ENCODE measurements at places on chromosomes 4 and X.

GRCh38 chr4:82462415-82462831 is 32.0 kb downstream of the ENOPH1 start:
- peak; percentile 74 for DNase-seq

DNA sequence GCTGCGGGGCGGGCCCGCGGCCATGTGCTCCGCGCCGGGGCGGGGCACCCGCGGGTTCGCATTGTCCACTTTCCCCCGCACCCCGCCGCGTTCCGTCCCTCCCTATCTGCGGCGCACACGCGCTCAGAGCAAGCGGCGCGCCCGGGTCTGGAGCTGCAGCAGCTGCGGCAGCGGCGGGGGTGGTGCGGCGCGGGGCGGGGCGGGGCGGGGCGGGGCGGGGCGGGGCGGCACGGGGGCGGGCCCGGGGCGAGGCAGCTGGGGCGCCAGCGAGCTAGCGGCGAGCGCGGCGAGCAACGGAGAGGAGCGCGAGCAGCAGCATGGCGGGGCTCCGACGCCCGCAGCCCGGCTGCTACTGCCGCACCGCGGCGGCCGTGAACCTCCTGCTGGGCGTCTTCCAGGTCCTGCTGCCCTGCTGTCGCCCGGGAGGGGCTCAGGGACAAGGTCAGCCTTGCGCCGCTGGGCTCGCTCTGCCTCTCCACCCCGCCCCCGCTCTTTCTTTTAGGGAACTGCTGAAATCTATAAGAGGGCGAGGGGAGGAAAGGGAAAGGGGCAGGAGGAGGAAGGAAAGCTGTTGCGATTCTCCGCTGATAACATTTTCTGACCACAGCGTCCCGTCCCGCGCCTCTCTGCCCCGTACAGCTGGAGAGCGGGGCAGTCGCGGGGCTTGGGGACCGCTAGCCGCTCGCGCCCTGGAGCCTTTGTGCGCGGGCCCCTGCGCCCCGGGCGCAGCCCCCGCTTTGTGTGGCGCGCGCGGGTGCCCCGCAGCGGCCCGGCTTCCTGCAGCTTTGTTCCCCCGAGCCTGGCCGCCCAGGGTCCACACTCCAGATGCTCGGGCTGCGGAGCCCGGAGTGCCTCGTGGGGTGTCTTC is at the start of gene TMEM131L:
TMEM131L (plus strand) TSS at position 280 of the 868 bp plus-strand sequence; CDS start at position 318, 38 bp downstream.
- peak; percentile 75 for DNase-seq

DNA sequence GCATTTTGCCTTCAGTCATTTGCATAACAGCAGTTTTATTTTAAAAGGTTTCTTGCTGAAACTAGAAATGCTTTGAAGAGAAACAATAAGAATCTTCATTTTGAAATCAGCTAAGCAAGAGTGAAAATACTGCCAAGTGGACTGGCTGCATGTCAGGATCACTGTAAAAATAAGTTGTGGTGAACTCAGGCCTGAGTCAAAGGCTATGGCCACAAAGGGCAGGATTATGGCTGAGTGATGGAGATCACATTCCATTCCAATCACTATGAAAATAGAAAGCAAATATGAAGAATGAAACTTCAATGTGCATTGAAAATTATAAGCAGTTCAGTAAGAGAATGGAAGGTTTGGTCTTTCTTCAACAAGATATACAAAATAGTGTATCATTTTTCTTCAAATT is 224.5 kb downstream of the PCDH18 start:
- no peak for DNase-seq

DNA sequence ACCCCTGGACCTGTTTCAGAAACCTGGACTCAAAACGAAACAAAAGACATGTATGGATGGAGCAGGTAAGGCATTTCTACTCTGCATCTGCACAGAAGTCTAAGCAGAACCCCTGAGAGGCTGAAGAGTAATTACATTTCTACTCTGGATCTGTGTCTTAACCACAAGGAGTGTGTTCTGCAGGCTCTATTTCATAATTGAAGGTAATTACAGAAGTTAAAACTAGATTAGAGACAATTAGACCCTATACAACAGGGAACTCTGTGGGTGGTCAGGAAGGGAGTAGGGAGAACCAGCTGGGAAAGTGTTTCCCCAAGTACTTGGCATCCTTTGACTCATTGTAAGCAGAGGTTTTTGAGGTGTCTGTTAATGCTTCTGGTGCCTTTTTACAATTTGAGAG is 69.8 kb downstream of the IGSF1 start:
- DNase-seq = no peak

DNA sequence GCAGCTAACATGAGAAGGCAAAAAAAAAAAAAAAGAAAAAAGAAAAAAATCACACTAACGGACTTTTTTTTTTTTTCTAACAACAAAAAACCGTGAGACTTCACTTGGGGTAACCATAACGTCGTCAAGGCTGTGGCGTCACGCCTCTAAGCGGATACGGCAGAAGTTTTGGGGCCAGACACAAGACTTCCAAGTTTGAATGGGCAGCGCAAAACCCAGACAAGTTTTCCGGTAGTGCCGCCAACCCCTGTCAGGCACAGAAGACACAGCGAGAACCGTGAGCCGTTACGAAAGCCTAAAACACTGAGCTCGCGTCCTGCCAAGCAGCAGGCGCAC is 556 bp upstream of the SMARCA5 start:
- no peak for DNase-seq

DNA sequence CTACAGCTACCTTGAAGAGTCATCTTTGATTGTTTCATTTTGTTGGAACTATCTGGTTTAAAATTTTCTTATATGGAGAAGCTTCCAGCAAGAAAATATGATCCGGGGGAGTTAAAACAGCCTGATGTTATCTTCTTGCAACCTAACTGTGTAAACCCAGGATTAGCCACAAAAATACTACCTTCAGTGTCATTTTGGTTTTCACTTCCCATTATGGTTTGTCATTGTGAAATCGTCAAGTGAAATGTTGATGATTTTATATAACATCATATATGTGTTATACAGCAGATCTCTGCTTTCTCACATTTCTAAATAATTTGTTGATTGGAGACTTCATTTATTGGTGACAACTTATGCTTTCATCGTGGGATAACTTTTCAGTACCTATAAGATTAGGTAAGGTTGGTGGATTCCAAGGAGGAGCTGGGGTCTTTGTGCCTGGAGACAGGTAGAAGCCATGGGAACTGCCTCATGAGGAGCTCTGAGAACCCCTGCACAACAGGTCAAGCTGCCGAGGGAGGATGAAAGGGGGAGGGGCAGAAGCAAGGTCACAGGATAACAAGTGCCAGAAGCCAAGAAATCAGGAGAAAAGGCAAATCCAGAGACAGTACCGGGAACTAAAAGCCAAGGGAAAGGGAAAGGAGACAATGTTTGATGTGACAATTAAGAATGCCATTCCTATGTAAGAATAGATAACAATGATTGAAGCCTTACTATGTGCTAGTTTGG is 7.2 kb downstream of the ARHGAP24 start:
- no peak for DNase-seq

- DNase-seq = no peak
Observed at GRCh38 chr4:86099348-86099747, 260.5 kb downstream of the MAPK10 start.

- DNase-seq = no peak
Observed at GRCh38 chr4:154399259-154399974, 92.2 kb downstream of the DCHS2 start.

Measured in CD4-positive, alpha-beta memory T cell (primary cell).